ENCODE measurements at places on chromosomes 13 and 19. TPM values are rescaled to one million over a fixed set of nuclear protein-coding genes. Genes with fewer than 3 reads are reported as not detected.

Gene SMIM7
- 44.0 TPM for total RNA-seq

Gene FUT2
- total RNA-seq = not detected

Gene ADGRE3
- not detected for total RNA-seq

Gene SIGLECL1
- total RNA-seq = not detected

Gene ZSCAN18
- 25.6 TPM for total RNA-seq

Gene MEGF8
- total RNA-seq = 8.6 TPM

Gene FAM83E
- 9.1 TPM for total RNA-seq

Gene MAP2K7
- total RNA-seq = 55.3 TPM

Gene PPM1N
- 7.4 TPM for total RNA-seq

Gene CDC16
- total RNA-seq = 108 TPM

Gene ZNF223
- 1.4 TPM for total RNA-seq

Gene SLC15A1
- total RNA-seq = not detected

Gene C19orf67
- not detected for total RNA-seq

Gene ZNF560
- 0.27 TPM for total RNA-seq
